ENCODE measurements at places on chromosomes 7 and 10.

DNA sequence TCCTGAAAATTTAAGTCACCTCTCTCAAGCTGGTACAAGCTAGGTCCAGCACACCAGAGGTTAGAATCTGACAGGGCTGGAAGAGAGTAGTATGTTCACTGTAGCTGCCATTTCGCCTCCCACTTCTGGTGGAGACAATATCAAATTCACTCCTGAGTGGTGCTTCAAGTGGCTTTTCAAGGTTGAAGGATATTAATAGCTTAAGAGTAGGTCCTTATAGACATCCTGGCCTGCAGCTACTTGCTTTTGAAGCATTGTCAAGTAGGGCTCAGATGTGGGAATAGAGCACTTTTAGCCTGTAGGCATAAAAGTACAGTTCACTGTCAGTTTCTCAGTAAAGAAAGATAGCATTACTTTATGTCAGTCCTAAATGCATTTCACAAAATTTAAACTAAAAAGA lies 270.5 kb upstream of the PLPP4 start:
- DNase-seq, result no peak

DNA sequence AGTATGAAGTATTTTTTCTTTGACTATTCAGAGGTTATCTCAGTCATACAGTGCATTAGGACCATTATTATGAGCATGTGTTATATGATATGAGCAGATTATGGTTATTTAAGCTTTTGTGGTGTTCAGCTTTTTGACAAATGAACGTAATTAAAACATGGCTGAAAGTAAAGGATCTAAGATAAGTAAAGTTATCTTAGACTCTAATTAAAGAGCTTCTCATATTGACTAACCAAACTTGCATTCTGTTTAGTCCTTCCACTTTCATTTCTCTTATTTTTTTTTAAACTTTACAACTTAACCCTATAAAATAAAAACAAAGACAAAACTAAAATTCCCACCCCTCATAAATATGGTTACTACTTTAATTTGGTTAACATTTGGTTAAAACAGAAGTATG lies 6.9 kb upstream of the GPR85 start:
- no peak for DNase-seq

DNA sequence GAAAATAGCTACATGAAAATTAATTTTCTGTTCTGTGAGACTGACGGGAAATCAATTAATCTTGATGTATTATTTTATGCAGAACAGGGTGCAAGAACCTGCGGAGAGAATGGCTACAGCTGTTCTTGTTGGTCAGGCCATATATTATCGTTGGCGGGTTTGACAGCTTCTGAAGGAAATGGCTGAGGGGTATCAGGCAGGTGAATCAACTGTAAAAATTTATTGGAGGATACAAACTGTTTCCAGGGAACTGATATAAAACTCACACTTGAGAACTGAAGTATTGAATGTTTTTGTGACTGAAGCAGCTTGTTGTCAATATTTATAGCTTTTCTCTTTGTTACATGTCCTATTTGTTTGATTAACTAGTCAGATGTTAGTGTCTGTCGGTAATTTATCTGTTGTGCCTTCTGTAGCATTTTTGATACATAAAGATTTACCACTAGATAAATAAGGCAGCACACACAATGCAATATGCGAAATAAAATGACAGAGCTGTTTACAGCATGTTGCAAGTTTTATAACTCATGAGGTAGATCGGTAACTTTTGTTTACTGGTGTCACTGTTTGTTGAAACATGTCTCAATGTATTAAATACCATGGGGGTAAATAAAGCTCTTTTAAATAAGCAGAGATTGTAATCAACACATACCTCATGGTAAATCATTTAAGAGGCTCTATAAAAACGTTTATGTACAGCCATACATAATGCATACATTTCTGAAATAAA lies 308.2 kb downstream of the LRMDA start:
- DNase-seq, result no peak

DNA sequence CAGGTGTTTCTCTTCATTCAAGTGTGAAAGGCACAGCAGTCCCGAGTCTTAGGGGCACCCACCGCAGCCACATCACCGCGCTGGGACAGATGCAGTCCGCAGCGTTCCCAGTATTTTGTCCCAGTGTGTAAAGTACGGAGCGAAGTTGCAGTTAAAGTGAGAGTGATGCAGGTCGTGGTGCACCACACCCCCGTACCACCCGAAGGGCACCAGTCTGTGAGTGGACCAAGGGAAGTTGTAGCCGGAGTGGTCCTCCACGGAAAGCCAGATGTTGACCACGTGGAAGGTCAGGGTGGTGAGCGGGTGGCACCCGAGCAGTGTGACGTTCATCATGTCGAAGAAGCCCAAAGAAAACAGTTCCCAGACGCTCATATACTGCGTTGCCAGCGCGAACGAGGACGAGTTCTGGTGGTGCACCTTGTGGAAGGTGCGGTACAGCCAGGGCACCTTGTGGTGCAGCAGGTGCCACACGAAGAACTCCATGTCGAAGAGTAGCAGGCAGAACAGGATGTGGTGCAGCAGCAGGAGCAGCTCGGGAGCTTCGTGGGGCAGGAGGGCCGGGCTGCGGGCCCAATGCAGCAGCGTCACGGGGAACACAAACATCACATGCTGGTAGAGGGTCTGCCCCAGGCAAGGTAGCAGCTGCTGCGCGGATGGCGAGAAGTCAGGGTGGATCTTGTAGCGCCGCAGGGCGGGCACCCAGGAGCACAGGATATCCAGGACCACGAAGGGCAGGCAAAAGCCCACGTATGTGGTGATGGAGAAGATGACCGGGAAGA lies 526 bp downstream of the CH25H start:
- peak; percentile 31 for DNase-seq

DNA sequence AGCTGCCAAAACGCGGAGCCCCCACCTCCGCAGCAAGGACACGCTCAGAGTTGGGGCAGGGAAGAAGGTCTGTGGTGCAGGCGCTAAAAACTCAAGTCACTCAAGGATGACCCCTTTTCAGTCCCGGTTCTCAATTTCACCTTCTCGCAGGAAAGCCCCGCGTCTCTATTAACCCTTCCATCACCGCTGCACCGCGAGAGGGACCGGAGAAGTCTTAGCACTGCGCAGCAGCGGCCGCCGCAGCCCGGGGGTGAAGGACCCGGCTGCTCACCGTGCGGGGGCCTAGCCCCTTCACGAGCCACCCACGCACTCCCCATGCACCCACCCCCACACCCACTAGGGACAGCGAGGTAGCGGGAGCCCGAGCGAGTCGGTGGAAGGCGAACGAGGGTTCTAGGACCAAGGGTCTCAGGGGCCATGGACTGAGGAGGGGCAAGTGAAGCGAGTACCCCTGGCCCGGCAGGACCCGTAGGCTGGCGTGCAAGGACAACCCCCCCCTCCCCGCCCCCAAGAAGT lies 162.9 kb downstream of the SH3PXD2A start:
- DNase-seq, result no peak

GRCh38 chr10:45646384-45647050 lies 26.1 kb downstream of the ZFAND4 start:
- DNase-seq, result no peak

- DNase-seq, result no peak
These were observed 40.2 kb downstream of the VWA2 start for GRCh38 chr10:114279289-114279688.

DNA sequence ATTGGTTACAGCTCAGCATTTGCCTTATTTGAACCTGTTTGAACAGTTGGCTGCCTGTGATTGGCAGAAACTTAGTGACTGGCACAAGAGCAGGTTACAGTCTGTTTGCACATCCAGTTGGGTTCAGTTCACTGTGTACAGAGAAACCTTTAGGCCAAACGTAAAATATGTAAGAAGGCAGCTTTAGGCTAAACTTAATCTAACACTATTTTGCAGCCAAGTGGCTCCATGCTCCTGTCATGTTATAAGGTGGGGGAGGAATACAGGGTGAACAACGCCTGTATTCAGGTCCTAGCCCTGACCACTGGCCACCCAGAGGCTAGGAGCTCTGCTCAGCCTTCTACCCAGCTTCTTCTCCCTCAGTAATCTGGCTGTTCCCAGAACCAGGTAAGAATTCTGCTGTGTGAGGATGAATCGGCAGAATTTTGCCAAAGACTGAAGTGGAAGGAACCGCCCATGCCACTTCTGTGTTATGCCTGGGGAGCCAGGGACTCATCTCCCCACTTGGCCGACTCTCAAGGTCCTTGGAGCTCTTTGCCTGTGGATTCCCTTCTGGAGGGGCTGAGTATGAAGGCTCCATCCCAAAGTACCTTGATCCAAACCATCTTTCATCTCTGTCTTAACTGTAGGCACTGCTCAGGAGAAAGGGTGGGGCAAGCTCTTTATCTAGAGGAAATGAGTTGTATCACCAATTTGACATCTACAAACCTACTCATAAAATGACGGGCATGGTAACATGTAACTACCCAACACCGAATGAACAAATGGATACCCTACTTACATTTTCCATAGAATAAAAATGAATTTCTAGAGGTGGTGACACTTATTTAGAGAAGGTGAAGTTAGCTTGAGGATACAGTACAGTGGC lies 164.4 kb upstream of the NAMPT start:
- no peak for DNase-seq

DNA sequence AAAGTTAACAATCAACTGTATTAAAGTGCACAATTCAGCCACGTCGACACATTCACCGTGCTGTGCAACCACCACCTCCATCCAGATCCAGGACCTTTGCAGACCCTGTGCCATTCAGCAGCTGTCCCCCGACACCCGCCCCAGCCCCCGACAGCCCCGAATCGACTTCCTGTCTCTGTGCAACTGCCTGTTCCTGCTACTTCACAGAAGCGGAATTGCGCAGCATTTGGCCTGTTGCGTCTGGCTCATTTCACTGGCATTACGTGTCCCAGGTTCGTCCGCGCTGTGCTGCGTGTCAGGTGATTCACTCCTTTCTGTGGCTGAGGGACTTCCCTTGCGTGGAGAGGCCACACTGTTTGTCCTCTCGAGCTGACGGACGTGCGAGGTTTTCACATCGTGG lies 33.2 kb upstream of the DNAAF5 start:
- DNase-seq, result no peak

DNA sequence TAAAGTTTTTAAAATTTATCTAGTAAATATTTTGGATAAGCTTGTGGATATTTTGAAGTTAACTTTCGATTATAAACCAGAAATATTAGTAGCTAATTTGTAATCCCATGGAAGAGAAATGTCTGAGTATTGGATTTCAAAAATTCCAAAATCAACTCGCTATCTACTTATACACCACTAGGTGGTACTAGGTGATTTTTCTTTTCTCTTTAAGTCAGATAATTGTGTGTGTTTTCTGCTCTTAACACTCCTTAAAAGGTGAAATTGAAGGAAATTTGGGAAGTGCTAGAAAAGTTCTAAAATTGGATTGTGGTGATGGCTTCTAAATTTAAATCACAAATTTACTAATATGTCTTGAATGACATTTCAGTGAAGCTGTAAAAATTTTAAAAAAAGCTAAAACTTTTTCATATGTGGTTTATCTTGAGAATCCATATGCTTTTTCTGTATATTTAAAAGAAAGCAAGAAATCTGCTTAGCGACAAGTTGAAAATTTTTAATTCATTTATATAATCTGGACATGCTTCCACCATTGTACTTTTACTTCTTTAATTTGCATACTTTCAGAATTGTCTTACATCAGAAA lies 90.2 kb downstream of the IPMK start:
- DNase-seq, result no peak

GRCh38 chr7:149788300-149788851 lies 15.0 kb upstream of the ZNF467 start:
- DNase-seq, result no peak

DNA sequence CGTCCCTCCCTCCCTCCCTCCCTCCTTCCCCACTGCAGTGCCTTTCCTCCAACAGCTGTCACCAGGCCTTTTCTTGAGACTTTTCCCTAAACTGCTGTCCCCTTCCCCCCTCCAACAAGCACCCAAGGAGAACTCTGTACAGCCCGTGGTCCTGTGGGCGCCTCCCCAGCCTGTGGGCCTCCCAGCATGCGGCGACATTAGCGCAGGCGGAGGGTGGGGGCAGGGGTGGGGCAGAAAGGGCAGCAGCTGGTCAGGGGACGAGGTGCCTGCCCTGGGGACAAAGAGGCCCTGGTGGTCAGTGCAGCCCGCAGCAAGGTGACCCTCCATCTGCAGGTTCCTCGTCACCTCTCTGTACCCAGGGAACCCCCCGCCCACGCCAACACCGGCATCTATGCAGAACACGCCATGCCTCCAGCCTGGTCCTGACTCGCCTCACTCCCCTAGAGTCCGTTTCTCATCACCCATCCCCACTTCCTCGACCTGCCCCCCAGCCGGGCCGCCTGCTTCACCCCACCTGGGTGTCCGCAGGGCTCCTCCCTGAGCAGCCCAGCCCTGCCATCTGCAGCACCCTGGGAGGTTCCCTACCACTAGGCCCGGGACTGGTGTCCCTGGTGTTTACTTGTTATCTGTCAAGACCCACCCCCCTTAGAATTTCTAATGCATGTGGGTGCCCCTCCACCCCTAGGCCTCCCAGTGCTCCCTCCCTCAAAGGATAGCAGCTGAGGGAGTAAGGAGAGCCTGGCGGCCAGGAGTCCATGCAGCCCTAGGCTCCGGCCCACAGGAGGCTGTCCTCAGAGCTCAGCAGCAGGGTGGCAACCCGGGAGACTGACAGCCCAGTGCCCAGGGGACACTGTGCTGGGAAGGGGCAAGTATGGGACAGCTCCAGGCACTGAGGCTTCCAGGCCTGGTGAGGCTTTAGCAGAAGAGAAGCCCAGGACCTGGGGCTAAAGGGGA lies 147.8 kb downstream of the ARHGAP22 start:
- no peak for DNase-seq

- no peak for DNase-seq
These were observed 281.8 kb upstream of the KLF6 start for GRCh38 chr10:4066581-4067390.

GRCh38 chr7:132932296-132933071 lies 149.4 kb downstream of the CHCHD3 start:
- no peak for DNase-seq

- DNase-seq, result no peak
These were observed 23.5 kb upstream of the ANLN start for GRCh38 chr7:36366005-36366717.

- DNase-seq, result no peak
These were observed 982.4 kb upstream of the LRRTM3 start for GRCh38 chr10:65943451-65943850.

GRCh38 chr10:43075612-43076003 lies 1.3 kb upstream of the RET start:
- no peak for DNase-seq

DNA sequence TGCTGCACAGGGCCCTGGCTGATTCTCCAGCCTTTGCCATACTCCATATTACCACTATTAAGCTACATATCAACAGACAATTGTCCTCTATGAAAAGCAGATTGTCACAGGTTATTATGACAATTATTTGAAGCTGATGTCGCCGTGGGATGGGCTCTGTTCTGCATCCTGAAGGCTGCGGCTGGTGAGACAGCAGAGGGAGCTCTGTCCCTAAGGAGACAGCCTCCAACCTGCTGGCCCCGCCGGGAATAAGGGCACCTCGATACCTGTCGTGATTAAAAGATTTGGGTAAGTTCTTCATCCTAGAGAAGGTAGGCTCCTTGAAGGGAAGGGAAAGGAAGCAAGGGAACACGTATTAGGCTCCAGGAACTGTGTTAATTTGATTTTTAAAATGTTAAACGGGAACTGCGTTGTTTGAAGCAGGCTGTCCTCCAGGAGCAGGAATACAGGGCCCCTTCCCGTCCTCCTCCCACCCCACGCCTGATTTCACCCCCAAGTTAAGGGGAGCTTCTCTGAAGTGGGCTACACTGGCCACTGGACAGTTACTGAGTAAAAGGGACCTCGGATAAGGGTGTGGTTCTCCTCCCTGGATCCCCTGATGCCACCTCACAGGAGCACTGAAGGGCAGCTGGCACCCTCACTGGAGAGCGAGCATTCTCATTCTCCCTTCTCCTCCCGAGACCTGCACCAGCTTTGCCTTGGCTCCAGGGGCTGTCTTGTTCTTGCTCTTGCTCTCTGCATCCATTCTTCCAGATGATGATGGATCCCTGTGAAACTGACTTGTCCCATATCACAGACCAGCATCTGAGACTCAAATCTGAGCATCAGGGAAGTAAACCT lies 11.8 kb upstream of the TIAL1 start:
- DNase-seq, result peak; percentile 10

Measured in hippocampal formation (tissue), 2 donors.